ENCODE measurements at places on chromosomes 4 and X. TPM values are rescaled to one million over a fixed set of nuclear protein-coding genes. Genes with fewer than 3 reads are reported as not detected.

- DNase-seq: no peak
These were observed 501.0 kb downstream of the IDS start for GRCh38 chrX:149003863-149004660.

GRCh38 chrX:21959362-21960051 is 19.0 kb downstream of the SMS start:
- no peak for DNase-seq

GRCh38 chrX:43656005-43656494 is at the start of gene MAOA:
Gene MAOA (plus strand): TSS chrX:43656299. CDS start chrX:43656342, 43 bp downstream.
- peak; percentile 72 for DNase-seq

- DNase-seq: no peak
These were observed 39.5 kb downstream of the ENOPH1 start for GRCh38 chr4:82469791-82470345.

DNA sequence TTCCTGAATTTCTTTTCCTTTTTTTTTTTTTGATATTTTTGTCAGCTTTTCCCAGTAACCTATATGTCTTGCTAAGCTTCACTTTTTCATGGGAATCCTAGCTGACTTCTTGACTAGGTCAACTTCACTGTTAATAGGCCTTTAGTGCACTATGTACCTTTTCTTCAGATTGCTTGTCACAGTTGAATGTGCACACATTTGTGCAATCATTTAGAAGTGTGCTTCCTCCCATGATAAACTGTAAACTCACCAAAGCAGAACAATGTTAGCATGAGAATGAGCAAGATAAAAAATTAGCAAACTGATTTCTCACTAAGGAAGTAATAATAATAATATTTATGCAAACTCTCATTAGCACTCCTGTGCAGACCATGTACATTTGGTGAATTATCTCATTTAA is 173.2 kb downstream of the PABPC4L start:
- DNase-seq: no peak

DNA sequence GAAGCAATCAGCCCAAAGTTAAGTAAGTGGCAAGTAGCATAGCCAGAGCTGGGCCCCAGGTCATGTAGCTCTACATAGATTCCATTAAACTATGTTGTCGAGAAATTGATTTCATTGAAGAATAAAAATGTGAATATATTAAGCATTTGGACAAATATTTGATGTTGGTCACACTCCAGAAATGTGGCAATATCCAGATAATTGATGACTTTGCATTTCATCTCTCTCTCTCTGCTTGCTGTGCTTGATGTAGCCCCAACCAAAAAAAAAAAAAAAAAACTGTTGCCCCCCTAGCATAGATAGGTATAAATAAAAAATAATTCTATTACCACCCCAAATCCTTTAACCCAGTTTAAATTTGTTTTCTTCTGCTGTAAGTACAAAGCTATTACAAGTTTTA is 7.5 kb upstream of the NDST3 start:
- no peak for DNase-seq

DNA sequence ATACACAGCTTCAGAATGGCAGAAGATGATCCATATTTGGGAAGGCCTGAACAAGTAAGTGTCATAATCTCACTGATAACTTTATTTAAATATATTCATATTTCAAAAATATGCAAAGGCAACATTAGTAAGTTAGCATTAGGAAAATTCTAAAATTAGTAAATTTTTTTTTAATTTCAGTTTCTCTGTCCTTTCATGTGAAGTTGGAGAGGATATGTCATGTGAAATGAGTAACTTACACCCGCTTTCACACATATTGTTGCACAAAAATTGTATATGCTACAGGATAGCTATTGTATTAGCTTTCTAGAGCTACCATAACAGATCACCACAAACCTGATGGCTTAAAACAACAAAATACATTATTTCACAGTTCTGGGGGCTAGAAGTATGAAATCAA is 24.3 kb downstream of the NFKB1 start:
- no peak for DNase-seq

DNA sequence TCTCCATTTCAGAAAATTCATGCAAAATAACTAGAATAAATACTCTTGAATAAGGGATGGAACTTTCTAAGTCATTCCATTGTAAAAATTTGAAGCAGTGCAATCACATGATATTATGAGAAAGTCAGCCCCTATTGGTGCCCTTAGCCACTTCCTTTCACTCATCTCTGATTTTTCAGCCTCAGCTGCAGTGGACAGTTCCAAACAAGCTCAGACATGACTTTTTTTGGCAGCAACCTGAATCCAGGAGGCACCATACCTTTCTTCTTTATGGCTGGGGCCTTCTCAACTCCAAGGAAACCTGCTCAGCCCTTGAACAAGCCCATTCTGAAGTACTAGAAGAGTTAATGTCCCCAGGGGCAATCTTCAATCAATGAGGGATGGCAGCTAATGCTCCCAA is 40.5 kb downstream of the MAPK10 start:
- DNase-seq: no peak

DNA sequence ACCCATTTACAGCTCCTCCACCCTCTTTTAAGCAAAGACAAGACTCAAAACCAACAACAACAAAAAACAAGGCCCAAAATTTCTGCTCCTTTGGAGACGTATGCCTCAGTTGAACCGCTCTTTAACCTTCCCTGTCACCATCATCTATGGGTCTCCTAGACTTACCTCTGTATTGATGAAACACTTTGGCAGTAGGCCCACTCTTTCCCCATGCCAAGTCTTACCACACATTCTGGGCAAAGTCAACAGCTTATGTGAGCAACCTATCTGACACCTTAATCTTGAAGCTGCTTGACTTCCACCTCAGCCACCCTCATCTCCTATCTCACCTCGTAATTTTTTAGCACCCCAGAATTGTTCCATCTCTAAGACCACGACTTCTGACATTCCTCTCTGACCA is 99.7 kb upstream of the CXorf66 start:
- DNase-seq: no peak

FAM47A gene
- total RNA-seq: not detected

CXCL11 gene
- total RNA-seq: not detected
